ENCODE measurements at places on chromosomes 1 and 21. TPM values are rescaled to one million over a fixed set of nuclear protein-coding genes. Genes with fewer than 3 reads are reported as not detected.

- DNase-seq = no peak
Measured at GRCh38 chr1:21926814-21927532, 10.1 kb downstream of the HSPG2 start.

DNA sequence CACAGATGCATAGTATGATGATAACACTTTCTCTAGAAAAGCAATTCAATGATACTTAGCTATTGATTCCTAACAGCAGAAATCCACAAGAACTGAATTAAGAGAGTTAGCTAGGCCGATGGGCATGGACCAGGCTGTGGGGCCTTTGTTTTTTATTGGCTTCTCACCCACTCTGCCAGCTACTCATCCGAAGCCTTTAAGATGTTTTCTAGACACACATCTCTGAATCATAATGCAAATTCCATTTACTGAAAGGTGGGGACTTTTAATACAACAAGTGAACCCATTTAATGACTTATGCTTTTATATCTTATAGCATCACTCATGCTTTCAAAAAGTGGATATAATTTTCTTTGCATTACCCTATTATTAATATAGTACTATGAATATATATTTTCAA, 170.2 kb downstream of the RUNX1 start:
- DNase-seq = no peak

- no peak for DNase-seq
Measured at GRCh38 chr1:89670163-89670562, 37.2 kb downstream of the LRRC8C start.

GRCh38 chr1:60090655-60091054, 17.1 kb upstream of the C1orf87 start:
- DNase-seq = no peak

LRRC53 gene
- total RNA-seq = not detected

Data from H9 (cell line).